Uterus (tissue), 4 donors: ENCODE measurements at places on chromosomes 11 and 22.

GRCh38 chr22:30392661-30393321 lies 4.0 kb upstream of the SEC14L2 start:
- no peak for DNase-seq

- no peak for DNase-seq
Observed at GRCh38 chr11:132718711-132719671, 813.3 kb downstream of the OPCML start.

DNA sequence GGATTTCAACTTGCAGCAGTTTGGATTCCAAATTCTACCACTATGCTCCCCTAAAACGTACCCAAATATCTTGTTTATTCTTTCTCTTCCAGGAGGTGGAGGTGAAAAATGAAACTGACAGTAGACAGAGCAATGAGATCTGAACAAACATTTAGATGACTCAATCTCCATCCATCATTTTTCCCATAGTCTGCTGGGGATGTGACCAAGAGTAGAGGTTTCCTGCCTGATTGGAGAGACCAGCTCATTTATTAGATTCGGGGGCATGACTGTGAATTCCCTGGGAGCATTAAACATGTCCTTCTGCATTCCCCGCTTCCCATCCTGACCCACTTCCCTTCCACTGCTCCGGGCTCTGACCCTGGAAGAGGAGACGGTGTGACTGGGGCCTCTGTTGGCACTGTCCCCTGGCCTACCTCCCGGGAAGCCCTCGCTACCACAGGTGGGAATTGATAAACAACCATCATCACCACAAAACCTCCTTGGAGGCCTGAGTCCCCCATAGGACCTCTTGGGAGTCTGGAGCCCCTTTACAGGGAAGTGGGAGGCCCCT lies 20.3 kb downstream of the DKK3 start:
- DNase-seq, result no peak

DNA sequence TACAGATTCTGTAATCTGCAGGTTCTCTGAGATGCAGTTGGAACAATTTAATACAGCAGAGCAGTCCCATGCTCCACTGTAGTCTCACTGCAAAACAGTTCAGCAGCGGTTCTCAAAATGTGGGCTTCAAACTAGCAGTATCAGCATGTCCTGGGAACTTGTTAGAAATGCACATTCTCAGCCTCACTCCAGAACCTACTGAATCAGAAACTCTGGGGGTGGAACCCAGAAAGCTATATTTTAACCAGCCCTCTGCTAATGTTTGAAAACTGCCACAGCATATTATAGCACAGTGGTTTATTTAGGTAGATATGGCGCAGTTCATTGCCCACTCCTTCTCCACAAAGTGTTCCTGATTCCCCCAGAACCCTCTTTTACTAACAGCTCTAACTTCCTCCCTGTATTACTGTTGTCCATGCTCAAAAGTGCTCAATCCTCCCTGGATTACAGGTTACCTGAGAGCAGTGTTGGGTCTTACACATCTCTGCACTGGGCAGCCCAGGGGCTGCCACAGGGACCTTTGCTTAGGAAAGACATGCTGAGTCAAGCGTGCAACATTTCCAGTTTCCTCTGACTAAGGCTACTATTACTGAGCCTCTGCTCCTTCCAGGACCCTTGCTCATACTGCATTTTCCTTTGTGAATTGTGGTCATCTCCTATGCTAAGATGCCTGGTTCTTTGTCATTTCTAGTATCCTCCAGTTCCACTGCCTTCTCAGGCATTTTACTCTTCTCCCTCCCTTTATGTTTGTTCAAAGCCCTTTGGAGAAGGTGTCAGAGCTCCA lies 7.7 kb upstream of the DGAT2 start:
- no peak for DNase-seq

DNA sequence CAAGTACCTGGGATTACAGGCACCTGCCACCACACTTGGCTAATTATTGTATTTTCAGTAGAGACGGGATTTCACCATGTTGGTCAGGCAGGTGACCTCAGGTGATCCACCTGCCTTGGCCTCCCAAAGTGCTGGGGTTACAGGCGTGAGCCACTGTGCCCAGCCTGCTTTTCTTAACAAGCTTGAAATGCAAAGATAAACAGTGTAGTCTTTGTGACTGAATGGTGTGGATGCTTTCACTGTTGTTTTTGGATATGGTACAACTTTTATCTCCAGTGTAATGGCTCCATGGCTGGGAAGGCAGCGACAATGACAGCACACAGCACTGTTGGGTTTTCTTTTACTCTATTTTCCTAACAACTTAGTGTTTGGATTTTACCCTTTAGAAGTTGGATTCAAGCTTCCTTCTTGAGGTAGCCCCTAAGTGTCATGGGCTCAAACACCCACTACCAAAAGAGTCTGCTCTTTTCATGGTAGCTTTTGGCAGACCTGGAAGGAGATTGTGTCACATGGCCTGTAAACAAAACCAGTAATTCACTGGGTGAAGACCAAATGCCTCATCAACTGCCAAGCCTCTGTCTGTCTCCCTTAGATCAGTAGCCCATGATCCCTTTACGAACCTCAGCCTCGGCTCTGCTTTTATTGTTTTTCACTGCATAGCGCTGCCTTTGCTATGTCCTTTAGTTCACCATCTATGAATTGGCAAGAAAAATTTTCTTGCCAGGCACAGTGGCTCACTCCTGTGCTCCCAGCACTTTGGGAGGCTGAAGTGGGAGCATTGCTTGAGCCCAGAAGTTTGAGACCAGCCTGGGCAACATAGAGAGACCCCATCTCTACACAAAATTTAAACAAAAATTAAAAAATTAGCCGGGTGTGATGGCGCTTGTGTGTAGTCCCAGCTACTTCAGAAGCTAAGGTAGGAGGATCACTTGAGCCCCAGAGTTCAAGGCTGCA lies 6.4 kb downstream of the VPS51 start:
- no peak for DNase-seq

GRCh38 chr11:20544603-20545237 lies 54.7 kb upstream of the SLC6A5 start:
- no peak for DNase-seq

DNA sequence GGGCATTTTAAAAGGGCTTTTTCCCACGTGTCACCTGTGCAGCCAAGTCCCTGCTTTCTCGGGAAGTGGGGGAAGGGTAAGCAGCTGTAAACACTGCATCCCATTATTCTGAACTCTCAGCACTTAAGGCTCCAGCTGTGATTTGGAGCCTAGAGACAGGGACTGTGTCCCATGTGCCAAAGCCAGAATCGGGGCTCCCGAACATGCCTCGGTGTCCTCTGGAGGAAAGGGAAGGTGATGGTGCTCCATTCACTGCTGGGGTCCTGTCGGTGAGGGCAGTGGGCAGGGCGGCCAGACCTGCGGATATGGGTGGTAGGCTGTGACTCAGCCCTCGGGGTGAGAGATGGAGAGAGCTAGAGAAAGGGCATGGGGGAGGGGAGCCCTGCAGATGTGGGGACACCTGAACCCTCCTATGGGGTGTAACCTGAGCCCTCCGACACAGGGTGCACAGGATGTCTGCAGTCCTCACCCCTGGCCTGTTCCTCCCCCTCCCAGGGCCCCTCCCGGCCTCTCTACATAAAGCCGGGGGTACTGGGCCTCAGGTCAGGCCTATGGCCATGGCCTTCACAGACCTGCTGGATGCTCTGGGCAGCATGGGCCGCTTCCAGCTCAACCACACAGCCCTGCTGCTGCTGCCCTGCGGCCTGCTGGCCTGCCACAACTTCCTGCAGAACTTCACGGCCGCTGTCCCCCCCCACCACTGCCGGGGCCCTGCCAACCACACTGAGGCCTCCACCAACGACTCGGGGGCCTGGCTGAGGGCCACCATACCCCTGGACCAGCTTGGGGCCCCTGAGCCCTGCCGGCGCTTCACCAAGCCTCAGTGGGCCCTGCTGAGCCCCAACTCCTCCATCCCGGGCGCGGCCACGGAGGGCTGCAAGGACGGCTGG lies 31.8 kb downstream of the CAPN1 start:
- no peak for DNase-seq

GRCh38 chr11:59216641-59217564 lies 4.2 kb upstream of the MPEG1 start:
- peak; percentile 52 for DNase-seq
